ENCODE measurements at places on chromosomes 13 and 19.

GRCh38 chr19:53504885-53505284 is 33.1 kb upstream of the ZNF331 start:
- no peak for DNase-seq

GRCh38 chr13:45191874-45192273 is 9.0 kb downstream of the KCTD4 start:
- DNase-seq, result no peak

DNA sequence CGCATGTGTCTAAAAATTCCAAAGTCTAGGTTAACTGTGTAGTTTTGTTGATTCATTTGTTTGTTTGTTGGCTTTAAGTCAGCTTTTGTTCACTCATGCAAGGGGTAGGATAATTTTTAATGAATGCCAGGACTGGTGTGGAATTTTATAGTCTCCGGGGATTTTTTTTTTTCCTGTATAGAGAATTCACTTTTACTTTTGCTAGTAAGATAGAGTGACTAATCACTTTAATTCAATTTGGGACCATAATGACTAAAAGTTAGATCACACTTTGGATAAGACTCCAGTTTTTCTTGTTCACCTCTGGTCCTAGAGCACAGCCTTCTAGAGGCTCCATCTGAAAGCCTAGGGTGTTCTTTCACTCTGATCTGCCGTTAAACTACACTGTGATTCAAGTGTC is 1690.0 kb downstream of the PCDH9 start:
- peak; percentile 6 for DNase-seq

- no peak for DNase-seq
Measured at GRCh38 chr13:59715611-59716010, 448.1 kb downstream of the DIAPH3 start.

GRCh38 chr13:111521030-111521429 is 200.6 kb downstream of the TEX29 start:
- DNase-seq, result no peak

DNA sequence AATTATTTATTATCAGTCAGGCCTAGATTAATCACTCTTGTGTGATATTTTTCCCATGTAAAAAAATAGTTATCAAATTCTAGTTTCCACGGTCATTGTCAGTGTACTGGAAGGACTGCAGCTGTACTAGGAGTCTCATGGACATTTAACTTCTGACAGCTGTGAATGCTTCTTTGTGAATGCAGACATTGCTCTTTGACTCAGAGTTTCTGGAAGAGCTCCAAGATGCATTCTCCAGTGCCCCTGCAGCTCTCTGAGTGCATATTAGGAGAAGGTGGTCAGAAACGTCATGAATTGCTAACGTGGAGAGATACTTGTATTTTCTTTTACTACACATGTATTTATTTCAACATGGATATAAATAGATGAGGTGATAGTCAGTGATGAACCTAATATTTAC is 9.7 kb upstream of the SLITRK5 start:
- DNase-seq, result peak; percentile 85

- no peak for DNase-seq
Measured at GRCh38 chr19:7887408-7888144, 734 bp upstream of the LRRC8E start.

DNA sequence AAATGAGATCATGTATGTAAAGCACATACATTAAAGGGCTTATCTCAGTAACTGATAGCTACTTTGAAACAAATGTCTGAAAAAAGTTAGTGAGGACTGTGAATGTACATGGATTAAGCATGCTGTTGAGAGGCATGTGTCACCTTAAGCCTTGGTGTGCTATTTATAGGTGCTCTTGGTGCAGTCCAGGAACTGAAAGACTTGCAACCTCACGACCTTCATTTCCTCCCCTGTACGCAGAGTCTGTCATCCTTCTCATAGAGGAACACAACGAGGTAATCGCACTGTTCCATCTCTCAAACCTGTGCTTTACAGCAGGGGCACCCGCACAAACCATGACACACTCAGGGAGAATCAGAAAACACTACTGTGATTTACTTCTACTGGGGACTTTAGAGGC is 65.6 kb downstream of the UFM1 start:
- DNase-seq, result no peak

- DNase-seq, result no peak
Measured at GRCh38 chr13:29324601-29325000, 270.9 kb downstream of the SLC7A1 start.

GRCh38 chr13:28864544-28864943 is 44.4 kb downstream of the MTUS2 start:
- DNase-seq, result no peak

Data from astrocyte of the hippocampus (primary cell).